CD4-positive, alpha-beta T cell (primary cell): ENCODE measurements at places on chromosomes 7 and 10.

DNA sequence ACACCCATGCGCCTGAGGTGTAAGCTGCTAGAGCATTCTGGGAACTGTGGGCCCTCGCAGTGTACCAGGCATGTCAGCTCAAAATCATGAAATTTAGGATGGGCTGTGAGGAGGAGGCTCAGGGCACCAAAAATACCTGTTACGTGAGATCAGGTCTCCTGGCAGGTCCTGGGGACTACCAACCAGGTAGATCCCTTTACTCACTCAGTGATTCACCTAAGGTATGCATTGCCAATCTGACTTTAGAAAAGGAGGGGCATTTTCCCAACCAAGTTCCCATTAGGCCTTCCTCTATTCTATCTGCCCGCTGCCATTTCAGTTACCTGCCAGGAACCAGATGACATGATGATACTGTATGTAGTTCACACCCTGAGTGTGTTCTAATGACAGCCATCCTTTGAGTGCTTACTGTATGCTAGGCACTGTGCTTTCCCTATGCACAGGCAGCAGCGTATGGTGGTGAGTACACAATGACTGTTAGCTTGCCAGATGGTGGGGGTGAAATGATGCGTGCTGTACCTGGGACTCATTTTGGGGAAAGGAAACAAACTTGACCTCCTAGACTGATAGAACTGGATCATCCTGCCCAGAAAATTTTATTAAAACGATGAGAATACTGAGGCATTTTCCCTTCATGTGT is 62.0 kb downstream of the CFAP58 start:
- no peaks in the 10 kb centered on the region for H3K27me3 ChIP-seq
- no peaks in the 10 kb centered on the region for H3K36me3 ChIP-seq
- no peak for DNase-seq
- no peak overlapping the region for H3K4me3 ChIP-seq
- H3K27ac ChIP-seq = no peak overlapping the region
- H3K4me1 ChIP-seq = no peaks in the 10 kb centered on the region

DNA sequence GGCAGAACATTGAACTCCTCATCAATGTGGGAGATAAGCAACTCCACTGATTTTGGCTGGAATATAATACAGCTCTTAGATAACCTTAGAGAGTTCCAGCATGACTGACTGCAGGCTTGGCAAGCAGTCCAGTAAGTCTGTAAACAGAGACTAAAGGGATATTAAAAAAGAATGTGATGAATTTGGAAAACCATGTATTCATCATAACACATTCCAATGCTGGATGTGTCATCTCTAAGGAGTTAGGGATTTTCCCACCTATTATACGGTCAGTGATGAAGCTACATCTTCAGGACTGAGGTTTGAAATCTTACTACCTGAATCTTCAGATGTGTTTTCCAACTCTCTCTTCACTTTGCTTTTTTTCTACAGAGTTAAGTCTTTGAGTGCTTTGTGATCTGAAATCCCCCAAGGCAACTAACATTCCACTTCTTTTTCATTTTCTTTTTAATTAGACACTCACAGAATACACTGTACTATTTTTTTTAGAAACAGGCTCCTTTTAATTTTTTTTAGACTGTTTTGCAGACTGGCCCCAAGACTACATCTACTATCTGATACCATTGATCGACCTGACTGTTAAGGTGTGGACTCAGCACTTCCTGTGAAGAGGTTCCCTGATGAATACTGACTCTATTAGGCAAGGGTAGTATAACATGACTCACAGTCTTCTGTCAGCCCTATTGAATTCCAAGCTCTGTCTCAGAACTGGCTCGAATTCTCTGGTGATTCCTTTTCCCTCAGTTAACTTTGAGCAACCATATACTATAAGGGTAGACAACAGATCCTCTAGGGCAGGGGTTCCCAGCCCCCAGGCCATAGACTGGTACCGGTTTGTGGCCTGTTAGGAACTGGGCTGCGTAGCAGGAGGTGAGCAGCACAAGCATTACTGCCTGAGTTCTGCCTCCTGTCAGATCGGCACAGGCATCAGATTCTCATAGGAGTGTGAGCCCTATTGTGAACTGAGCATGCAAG is 678.2 kb downstream of the GRM8 start:
- H3K36me3 ChIP-seq = no peaks in the 10 kb centered on the region
- DNase-seq = no peak
- H3K27ac ChIP-seq = no peak overlapping the region
- no peak overlapping the region for H3K4me3 ChIP-seq
- no peaks in the 10 kb centered on the region for H3K27me3 ChIP-seq

GRCh38 chr10:131662851-131663250 is 238.0 kb upstream of the PPP2R2D start:
- H3K4me1 ChIP-seq = no peaks in the 10 kb centered on the region
- no peak for DNase-seq
- no peak overlapping the region for H3K4me3 ChIP-seq

DNA sequence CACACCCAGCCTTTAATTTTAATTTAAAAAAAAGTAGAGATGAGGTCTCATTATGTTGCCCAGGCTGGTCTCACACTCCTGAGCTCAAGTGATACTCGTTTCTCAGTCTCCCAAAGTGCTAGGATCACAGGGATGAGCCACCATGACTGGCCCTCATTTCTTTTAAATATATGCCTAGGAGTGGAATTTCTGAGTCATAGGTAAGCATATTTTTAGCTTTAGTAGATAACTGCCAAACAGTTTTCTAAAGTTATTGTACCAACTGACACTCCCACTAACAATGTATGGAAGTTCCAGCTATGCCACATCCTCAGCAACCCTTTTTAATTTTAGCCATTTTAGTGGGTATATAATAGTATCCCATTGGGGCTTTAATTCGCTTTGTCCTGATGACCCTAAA is 13.8 kb upstream of the PPIF start:
- no peaks in the 10 kb centered on the region for H3K27me3 ChIP-seq
- no peak for DNase-seq
- peaks cover 15% of the 10 kb centered on the region for H3K4me1 ChIP-seq
- H3K27ac ChIP-seq = no peak overlapping the region
- no peaks in the 10 kb centered on the region for H3K36me3 ChIP-seq
- H3K4me3 ChIP-seq = no peak overlapping the region

- H3K27me3 ChIP-seq = no peaks in the 10 kb centered on the region
- no peak overlapping the region for H3K27ac ChIP-seq
- H3K4me1 ChIP-seq = no peaks in the 10 kb centered on the region
- no peaks in the 10 kb centered on the region for H3K36me3 ChIP-seq
- DNase-seq = no peak
Observed at GRCh38 chr10:126331101-126331500, 57.2 kb downstream of the ADAM12 start.

GRCh38 chr7:37371755-37372154 is 76.9 kb downstream of the ELMO1 start:
- DNase-seq = no peak
- H3K27me3 ChIP-seq = no peaks in the 10 kb centered on the region
- no peak overlapping the region for H3K27ac ChIP-seq
- no peak overlapping the region for H3K4me3 ChIP-seq
- H3K4me1 ChIP-seq = peaks cover 3% of the 10 kb centered on the region
- H3K36me3 ChIP-seq = no peaks in the 10 kb centered on the region

DNA sequence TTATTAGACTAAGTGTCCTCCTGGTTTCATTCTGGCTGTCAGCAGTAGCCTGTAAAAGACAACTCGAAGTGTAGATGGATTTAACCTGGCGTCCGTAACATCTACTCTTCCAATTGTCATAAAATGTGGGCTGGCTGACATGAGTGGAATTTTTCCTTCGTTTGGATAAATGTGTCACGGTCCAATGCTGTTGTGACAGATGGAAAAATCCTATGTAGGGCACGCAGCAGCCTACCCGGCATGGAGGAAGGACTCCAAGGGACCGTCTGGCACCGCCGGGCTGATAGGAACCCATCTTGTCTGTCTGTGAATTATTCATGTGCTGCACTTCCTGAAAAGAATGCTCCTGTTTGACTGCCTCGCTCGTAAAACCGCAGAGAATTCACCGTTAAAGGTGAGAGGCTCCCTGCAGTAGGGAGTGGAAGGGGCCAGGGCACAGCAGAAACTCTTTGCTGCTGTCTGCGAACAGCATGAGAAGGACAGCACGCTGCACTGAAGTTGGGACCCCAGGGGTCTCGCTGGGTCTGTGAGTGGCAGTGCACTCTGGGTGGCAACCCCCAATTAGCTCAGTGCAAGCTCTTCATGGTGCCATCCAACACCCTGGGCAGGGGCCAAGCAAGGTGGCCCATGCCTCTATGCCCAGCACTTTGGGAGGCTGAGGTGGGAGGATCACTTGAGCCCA is 1.6 kb upstream of the ORAI2 start:
- H3K36me3 ChIP-seq = no peaks in the 10 kb centered on the region
- no peaks in the 10 kb centered on the region for H3K27me3 ChIP-seq
- peaks cover 85% of the 10 kb centered on the region for H3K4me1 ChIP-seq
- peak overlapping the region; percentile 26 for H3K4me3 ChIP-seq

GRCh38 chr7:54725255-54725654 is 33.8 kb downstream of the SEC61G start:
- no peak overlapping the region for H3K27ac ChIP-seq
- no peaks in the 10 kb centered on the region for H3K4me1 ChIP-seq
- H3K4me3 ChIP-seq = no peak overlapping the region
- H3K36me3 ChIP-seq = no peaks in the 10 kb centered on the region

DNA sequence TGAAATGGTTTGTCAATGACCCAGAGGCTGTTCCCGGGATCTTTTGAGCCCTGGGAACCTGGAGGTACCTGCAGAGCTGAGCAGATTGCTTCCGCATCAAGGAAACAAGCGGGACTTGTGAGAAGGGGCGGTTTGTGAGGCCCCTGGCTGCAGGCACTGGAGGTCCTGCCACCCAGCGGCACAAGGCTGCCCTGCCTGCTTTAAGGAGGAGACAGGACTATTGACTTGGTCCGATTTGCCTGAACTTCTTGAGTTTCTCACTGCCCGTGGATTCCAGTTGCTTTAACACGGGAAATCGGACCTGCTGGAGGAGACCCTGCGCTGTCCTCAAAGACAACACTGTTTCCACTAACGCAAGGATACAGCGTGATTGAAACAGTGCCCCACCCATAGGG is 130.1 kb downstream of the DNAJB6 start:
- no peak overlapping the region for H3K4me3 ChIP-seq
- H3K27ac ChIP-seq = no peak overlapping the region
- H3K36me3 ChIP-seq = no peaks in the 10 kb centered on the region
- H3K27me3 ChIP-seq = no peaks in the 10 kb centered on the region

DNA sequence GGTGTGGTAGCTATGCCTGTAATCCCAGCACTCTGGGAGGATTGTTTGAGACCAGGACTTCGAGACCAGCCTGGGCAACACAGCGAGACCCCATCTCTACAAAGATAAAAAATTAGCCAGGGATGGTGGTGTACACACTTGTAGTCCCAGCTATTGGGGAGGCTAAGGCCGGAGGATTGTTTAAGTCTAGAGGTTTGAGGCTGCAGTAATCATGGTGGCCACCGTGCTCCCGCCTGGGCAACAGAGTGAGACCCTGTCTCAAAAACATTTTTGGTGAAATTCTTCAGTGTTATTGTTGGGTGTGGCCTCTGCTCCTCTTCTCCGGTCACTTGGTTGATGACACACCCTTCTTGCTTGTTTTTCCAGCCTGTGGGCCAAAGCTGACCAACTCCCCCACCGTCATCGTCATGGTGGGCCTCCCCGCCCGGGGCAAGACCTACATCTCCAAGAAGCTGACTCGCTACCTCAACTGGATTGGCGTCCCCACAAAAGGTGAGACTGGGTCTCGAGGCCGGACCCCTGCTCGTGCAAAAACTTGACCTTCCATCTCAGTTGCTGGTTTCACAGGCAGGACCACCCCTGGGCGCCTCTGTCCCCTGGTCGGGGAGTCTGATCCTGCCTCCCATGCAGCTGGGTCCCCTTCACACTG is 10.6 kb downstream of the PFKFB3 start:
- peaks cover 15% of the 10 kb centered on the region for H3K4me1 ChIP-seq
- DNase-seq = no peak
- no peak overlapping the region for H3K4me3 ChIP-seq

DNA sequence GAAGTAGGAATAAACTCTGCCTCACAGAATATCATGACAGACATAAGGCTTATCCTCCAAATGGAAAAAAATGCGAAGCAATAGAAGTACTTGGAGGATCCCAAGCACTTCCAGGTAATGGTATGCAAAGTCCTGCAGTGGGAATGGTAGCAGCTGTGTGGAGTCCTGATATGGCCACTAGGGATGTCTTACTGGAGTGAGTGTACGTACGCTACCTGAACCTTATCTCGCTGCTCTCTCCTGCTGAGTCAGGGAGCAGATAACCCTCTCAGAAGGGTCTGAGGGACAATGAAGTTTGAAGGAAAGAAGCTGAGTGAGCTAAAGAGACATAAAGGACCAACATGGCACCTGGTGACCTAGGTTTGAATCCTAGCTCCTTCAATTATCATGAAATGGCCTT is 42.2 kb downstream of the CH25H start:
- H3K27me3 ChIP-seq = no peaks in the 10 kb centered on the region
- DNase-seq = no peak
- no peak overlapping the region for H3K27ac ChIP-seq
- H3K4me1 ChIP-seq = peaks cover 8% of the 10 kb centered on the region

GRCh38 chr7:144023171-144023827 is 23.2 kb downstream of the OR6B1 start:
- no peak overlapping the region for H3K27ac ChIP-seq
- H3K27me3 ChIP-seq = peaks cover 4% of the 10 kb centered on the region
- DNase-seq = no peak
- H3K36me3 ChIP-seq = no peaks in the 10 kb centered on the region

DNA sequence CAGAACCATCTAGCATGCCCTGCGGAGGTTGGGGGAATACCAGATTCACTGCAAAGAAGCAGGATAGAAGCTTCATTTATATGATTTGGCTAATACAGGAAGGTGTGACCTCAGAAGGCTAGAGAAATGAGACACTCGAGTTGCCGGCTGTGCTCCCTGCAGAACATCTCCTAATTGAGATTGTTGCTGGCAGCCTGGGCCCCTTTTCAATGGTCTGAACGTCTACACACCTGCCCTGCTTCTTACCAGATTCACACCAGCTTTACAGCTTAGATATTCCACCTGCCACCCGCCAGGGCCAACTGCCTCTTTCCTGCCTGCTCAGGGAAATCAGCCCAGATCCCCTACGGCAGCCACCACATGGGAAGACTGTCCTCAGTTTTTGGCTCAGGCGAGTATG is 475.3 kb upstream of the AUTS2 start:
- H3K4me1 ChIP-seq = no peaks in the 10 kb centered on the region
- no peaks in the 10 kb centered on the region for H3K27me3 ChIP-seq

GRCh38 chr10:631266-631665 is 58.2 kb downstream of the DIP2C start:
- H3K4me3 ChIP-seq = no peak overlapping the region
- DNase-seq = no peak
- H3K27me3 ChIP-seq = peaks cover 15% of the 10 kb centered on the region

- no peak overlapping the region for H3K4me3 ChIP-seq
- no peak overlapping the region for H3K27ac ChIP-seq
- no peaks in the 10 kb centered on the region for H3K36me3 ChIP-seq
Observed at GRCh38 chr10:102962951-102963755, 45.1 kb downstream of the CNNM2 start.

- no peak overlapping the region for H3K27ac ChIP-seq
- peaks cover 81% of the 10 kb centered on the region for H3K27me3 ChIP-seq
- no peak for DNase-seq
- H3K36me3 ChIP-seq = no peaks in the 10 kb centered on the region
Observed at GRCh38 chr7:27148756-27149641, 1.4 kb upstream of the HOXA6 start.
